Lower lobe of right lung (tissue), 2 donors: ENCODE measurements at places on chromosomes 3 and 15. TPM values are rescaled to one million over a fixed set of nuclear protein-coding genes. Genes with fewer than 3 reads are reported as not detected.

The PXYLP1 gene
- 8.9 TPM for total RNA-seq

DNA sequence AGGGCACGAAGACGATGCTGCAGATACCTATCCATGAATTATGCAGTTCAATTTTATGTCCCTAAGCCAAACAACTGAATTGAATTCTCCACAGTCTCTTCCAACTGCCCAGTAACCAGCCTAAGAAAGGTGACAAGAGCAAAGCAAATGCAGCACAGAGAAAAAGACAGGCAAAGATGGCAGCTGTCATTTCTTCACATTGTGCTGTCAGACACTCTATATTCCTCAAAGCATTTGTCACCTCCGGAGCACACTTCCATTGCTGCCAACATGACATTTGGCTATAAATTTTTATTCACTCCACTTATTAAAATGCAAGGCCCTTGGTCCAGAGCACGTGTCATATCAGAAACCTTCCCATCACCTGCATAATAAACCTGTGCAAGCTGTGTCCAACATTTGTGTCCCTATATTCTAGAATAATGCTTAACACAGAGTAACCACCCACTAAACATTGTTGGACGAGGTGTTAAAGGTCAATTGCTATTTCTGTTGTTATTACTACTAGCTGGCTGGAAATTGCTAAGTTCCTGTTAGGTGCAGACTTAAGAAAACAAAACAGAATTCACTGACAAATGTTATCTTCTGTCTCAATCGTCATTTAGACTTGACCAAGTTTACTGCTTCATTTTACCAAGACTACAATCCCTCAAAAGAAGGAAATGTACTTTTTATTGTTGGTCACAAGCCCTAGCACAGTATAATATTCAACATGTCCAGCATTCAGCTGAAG, 89.7 kb downstream of the MAGI1 start:
- DNase-seq, result no peak
- H3K27ac ChIP-seq, result peak overlapping the region; percentile 12
- no peak overlapping the region for H3K4me3 ChIP-seq
- peaks cover 60% of the 10 kb centered on the region for H3K4me1 ChIP-seq

- no peak overlapping the region for H3K4me3 ChIP-seq
- no peak overlapping the region for H3K27ac ChIP-seq
- peaks cover 3% of the 10 kb centered on the region for H3K27me3 ChIP-seq
- H3K4me1 ChIP-seq, result no peaks in the 10 kb centered on the region
- no peaks in the 10 kb centered on the region for H3K36me3 ChIP-seq
Measured at GRCh38 chr15:98560338-98560737, 88.0 kb upstream of the IGF1R start.

GRCh38 chr15:74399100-74399499, 31.7 kb upstream of the CYP11A1 start:
- peaks cover 39% of the 10 kb centered on the region for H3K4me1 ChIP-seq
- H3K36me3 ChIP-seq, result no peaks in the 10 kb centered on the region
- H3K27ac ChIP-seq, result no peak overlapping the region
- no peak overlapping the region for H3K4me3 ChIP-seq

- H3K27me3 ChIP-seq, result no peaks in the 10 kb centered on the region
- H3K4me3 ChIP-seq, result no peak overlapping the region
- no peak overlapping the region for H3K27ac ChIP-seq
- peaks cover 52% of the 10 kb centered on the region for H3K4me1 ChIP-seq
- no peaks in the 10 kb centered on the region for H3K36me3 ChIP-seq
- DNase-seq, result no peak
Measured at GRCh38 chr3:4531478-4532025, 38.4 kb downstream of the ITPR1 start.

DNA sequence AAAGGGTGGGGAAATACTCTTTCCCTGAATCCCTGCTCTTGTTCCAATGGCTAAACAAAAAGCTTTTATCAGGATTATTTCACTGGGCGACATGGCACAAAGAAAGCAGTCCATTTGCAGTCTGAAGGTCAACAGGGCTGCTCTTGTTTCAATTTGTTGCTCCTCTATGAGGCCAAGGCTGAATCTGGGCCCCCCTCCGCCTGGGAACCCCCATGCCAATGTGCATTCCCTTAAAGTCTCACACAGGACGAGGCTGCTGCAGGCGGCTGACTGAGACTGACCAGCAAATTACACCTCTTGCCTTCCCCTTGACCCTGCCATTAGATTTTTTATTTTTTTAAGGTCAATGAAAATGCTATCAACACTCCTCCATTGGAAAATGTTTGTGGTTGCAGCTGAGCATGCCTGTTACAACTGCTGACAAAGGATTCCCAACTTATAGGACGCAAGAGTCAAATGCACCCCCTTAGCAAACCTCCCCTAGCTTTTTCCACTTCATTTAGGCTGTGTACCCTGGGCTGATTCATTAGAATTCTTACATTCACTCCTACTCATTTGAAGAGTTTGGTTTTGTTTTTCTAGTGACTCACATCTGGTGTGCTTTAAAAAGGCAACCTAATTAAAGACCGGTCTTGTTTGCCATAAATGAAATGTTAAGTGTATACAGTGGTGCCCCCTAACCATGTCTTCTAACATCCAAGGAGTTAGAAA, 60.8 kb upstream of the ARHGEF3 start:
- DNase-seq, result no peak
- H3K36me3 ChIP-seq, result no peaks in the 10 kb centered on the region
- H3K27me3 ChIP-seq, result no peaks in the 10 kb centered on the region
- no peak overlapping the region for H3K4me3 ChIP-seq

DNA sequence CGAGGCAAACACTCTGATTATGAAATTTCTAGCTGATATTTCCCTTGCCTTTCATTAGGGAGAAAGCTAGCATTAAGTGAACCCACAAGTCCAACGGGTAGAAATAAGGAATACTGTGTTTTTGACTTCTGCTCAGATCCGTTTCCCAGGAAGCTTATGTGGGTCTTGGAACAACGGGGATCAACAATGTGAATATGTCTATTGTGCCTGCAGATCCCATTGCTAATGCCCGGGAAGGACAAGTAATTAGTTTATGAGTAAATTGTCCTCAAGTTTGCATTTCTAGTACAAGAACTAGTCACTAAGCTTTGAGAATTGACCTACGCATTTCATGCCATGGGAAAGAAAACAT, 236.4 kb downstream of the UACA start:
- H3K4me3 ChIP-seq, result no peak overlapping the region
- H3K36me3 ChIP-seq, result no peaks in the 10 kb centered on the region
- no peaks in the 10 kb centered on the region for H3K27me3 ChIP-seq

DNA sequence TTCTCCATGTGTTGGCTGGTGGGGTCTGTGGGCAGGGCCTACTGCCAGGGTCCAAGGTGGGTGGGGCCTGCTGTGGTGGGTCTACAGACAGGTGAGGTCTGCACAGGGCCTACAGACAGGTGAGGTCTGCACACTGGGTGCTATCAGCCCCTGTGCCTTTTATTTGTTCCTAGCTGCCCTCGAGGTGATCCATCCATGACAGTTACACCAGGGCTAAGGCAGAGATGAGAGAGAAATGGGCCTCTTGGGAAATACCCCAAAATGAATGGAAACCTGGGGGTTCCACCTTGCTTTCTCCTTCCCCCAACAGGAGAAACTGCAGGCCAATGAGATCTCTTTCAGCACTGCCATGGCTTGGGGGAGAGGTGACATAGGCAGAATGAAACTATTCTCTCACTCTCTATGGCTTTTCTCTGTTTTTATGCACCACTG, 36.4 kb downstream of the CFAP100 start:
- H3K27ac ChIP-seq, result no peak overlapping the region
- no peaks in the 10 kb centered on the region for H3K4me1 ChIP-seq
- no peaks in the 10 kb centered on the region for H3K27me3 ChIP-seq
- peaks cover 12% of the 10 kb centered on the region for H3K36me3 ChIP-seq
- no peak overlapping the region for H3K4me3 ChIP-seq

The AADACL2 gene
- total RNA-seq, result 0.21 TPM

- no peaks in the 10 kb centered on the region for H3K36me3 ChIP-seq
- DNase-seq, result no peak
- H3K27me3 ChIP-seq, result no peaks in the 10 kb centered on the region
- H3K4me3 ChIP-seq, result no peak overlapping the region
Measured at GRCh38 chr15:91472316-91472756, 372.3 kb downstream of the SV2B start.

DNA sequence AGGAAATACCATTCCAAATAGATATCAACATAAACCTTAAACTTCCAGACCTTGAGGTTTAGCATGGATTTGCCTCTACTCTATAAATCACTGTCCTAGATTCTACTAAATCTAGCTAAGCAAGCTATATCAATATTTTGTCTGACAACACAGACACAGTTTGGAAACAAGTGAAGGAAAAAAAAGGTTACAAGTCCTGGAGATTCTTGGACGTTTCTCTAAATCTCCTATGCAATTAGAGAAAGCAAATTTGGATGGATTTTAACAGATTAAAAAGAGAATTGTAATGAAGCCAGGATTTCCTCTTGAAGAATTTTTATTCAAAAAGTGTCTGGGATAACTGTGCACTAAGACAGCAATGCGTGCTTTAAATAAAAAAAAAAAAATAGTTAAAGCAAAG, 441.1 kb upstream of the DPH6 start:
- H3K27ac ChIP-seq, result no peak overlapping the region
- H3K36me3 ChIP-seq, result no peaks in the 10 kb centered on the region
- no peaks in the 10 kb centered on the region for H3K4me1 ChIP-seq
- no peak for DNase-seq
- H3K4me3 ChIP-seq, result no peak overlapping the region

The GOLGA8Q gene
- not detected for total RNA-seq

The NR1I2 gene
- total RNA-seq, result 0.21 TPM

DNA sequence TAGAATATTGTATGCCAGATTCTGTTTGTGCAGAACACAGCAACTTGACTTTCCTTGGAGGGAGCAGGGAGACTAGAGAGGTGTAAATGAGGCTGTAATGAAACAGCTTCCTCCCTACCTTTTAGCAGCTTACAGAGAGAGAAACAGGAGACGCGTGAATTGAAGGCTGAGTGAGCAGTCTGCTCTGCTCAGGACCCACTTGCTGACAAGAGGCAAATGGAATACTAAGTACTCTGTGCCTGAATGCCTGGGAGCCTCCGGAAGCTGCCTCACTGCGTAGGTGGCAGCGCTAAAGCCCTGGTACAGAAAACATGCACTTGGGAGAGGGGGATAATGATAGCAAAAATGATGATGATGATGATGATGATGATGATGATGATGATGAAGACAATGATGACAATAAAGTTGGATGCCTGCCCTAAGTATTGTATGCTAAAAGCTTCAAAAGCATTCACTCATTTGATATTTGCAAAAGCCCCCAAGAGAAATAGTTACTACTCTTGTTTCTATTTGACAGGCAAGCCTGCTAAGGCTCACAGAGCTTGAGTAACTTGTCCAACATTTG, 548.9 kb downstream of the NTRK3 start:
- no peak overlapping the region for H3K4me3 ChIP-seq
- no peaks in the 10 kb centered on the region for H3K36me3 ChIP-seq
- DNase-seq, result no peak

DNA sequence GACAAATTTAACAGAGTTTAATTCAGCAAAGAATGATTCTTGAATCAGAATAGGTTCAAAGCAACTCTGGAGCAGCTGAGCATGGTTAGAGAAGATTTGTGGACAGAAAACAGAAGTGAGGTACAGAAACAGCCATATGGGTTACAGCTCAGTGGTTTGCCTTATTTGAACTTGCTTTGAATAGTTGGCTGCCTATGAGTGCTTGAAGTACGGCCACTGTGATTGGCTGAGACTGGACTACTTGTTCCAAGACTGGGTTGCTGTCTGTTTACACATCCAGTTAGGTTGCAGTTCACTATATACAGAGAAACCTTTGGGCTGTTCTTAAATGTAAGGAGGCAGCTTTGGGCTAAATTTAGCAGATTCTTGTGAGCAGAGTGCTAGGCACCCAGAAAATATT, 79.4 kb upstream of the CADPS start:
- H3K27ac ChIP-seq, result no peak overlapping the region
- H3K4me1 ChIP-seq, result no peaks in the 10 kb centered on the region
- DNase-seq, result no peak
- H3K4me3 ChIP-seq, result no peak overlapping the region
- no peaks in the 10 kb centered on the region for H3K27me3 ChIP-seq

The P2RY1 gene
- total RNA-seq, result 19.8 TPM

- no peak for DNase-seq
- H3K27ac ChIP-seq, result peak overlapping the region; percentile 34
- peaks cover 38% of the 10 kb centered on the region for H3K4me1 ChIP-seq
- no peak overlapping the region for H3K4me3 ChIP-seq
Measured at GRCh38 chr3:47394881-47395280, 14.1 kb downstream of the PTPN23 start.

DNA sequence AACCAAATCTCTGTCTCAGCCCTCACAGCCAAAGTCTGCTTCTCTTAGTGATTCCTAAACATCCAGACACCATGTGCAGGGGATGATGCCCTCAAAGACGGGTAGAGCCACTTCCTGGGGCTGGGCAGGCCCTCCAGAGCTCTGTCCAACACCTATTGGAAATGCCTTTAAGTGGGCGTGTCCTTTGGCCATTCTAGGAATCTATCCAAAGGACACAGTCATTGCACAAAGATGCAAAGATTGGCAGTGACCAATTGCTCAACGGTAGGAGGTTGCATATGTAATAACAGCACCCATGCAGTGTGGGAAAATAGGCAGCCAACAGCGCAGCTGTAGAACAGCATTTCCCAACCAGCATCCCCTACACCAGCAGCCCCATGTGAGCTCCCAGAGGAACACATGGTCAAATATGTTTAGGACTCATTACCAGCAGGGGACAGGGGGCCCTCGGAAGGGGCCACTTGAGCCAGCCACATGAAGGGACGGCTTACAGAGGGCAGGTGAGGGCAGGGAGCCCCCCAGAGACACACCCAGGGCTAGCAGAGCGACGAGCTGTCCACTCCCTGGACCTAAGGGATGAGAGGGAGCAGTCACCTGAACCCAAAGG, 142.8 kb upstream of the IQSEC1 start:
- H3K4me3 ChIP-seq, result no peak overlapping the region
- no peak for DNase-seq
- H3K27me3 ChIP-seq, result peaks cover 3% of the 10 kb centered on the region
- no peak overlapping the region for H3K27ac ChIP-seq
- no peaks in the 10 kb centered on the region for H3K4me1 ChIP-seq

DNA sequence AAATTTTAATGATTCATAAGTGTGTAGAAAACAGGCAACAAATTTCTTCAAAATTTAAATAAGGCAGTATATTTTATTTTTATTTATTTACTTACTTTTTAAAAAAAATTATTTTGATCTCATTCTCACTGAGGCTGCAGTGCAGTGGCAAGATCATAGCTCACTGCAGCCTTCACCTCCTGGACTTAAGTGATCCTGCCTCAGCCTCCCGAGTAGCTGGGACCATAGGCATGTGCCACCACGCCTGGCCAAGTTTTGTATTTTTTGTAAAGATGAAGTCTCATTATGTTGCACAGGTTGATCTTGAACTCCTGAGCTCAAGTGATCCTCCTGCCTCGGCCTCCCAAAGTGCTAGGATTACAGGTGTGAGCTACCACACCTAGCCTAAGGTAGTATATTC, 61.2 kb upstream of the XRN1 start:
- no peaks in the 10 kb centered on the region for H3K4me1 ChIP-seq
- peaks cover 87% of the 10 kb centered on the region for H3K36me3 ChIP-seq
- DNase-seq, result no peak
- no peak overlapping the region for H3K4me3 ChIP-seq
- no peak overlapping the region for H3K27ac ChIP-seq
